ENCODE measurements at places on chromosomes 12 and 14.

DNA sequence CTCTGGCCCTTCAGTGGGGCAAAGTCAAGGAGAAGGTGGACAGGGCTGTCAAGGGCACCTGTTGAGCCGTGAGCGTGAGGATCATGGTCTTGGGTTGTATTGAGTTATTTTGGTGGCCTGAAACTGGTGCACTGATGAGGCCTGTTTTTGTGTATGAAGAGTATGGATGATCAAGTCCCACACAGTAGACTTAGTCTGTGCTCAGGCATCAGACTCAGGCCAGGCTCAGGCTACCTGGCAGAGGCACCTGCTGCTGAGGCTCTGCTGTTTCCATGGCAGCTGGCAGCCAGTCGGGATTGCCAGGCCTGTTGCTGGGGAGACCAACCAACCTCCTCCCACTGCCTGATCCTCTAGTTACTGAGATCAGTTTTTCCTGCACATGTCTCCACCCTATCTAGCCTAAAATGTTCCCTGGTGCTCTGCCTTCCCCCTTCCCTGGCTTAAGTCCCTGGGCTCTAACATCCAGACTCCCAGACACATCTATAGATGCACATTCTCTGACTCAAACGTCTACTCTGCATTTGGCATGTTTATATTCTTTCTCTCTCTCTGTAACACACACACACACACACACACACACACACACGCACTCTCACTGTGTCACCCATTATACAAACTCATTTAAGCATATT is 5.1 kb downstream of the JPH4 start:
- peaks cover 46% of the 10 kb centered on the region for H3K4me1 ChIP-seq
- no peaks in the 10 kb centered on the region for H3K36me3 ChIP-seq
- peaks cover 13% of the 10 kb centered on the region for H3K27me3 ChIP-seq
- DNase-seq = no peak
- no peak overlapping the region for H3K27ac ChIP-seq

DNA sequence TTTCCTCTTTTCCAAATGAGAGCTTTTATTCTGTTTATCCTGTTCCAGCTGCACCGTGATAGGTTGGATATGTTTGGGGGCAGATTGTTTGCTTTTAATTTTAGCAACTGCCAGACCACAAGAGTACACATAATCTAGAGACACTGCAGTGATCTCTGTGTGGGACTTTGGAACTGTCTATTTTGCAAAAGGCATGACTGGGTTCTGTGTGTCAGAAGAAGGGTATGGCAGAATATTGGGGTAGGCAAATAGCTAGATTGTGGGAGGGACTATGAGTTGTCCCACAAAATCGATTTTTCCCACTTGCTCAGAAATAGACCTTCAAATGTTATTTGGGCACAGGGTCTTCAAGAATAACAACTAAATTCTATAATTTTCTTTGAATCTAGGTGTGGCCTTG is 275.9 kb upstream of the KITLG start:
- peaks cover 18% of the 10 kb centered on the region for H3K4me1 ChIP-seq
- H3K27me3 ChIP-seq = no peaks in the 10 kb centered on the region
- DNase-seq = no peak
- H3K4me3 ChIP-seq = no peak overlapping the region

- no peaks in the 10 kb centered on the region for H3K36me3 ChIP-seq
- H3K4me1 ChIP-seq = no peaks in the 10 kb centered on the region
- H3K27me3 ChIP-seq = peaks cover 42% of the 10 kb centered on the region
- no peak overlapping the region for H3K4me3 ChIP-seq
- DNase-seq = no peak
Observed at GRCh38 chr12:113137861-113138783, 2.6 kb upstream of the RASAL1 start.

- DNase-seq = no peak
- no peaks in the 10 kb centered on the region for H3K4me1 ChIP-seq
- no peaks in the 10 kb centered on the region for H3K36me3 ChIP-seq
Observed at GRCh38 chr12:112782943-112783342, 8.6 kb upstream of the RPH3A start.

GRCh38 chr12:1766110-1766509 is 54.3 kb upstream of the LRTM2 start:
- no peak overlapping the region for H3K27ac ChIP-seq
- no peaks in the 10 kb centered on the region for H3K36me3 ChIP-seq
- DNase-seq = no peak
- H3K4me3 ChIP-seq = no peak overlapping the region

DNA sequence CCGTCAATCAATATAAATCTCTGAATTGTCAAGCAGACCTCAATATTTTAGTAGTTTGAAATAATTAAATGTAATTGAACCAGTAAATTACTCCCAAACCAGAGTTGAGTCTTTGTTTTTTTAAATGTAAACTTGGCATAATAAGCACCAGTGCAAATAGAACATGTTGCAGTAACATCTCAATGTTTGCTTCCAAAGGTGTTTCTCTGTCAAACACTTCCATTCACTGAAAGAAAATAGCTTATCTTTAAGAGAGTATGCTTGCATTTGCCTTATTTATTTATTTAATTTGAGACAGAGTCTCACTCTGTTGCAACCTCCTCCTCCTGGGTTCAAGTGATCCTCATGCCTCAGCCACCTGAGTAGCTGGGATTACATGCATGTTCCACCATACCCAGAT is 39.9 kb upstream of the EGLN3 start:
- no peak overlapping the region for H3K4me3 ChIP-seq
- H3K27me3 ChIP-seq = no peaks in the 10 kb centered on the region
- no peaks in the 10 kb centered on the region for H3K36me3 ChIP-seq
- H3K27ac ChIP-seq = no peak overlapping the region

DNA sequence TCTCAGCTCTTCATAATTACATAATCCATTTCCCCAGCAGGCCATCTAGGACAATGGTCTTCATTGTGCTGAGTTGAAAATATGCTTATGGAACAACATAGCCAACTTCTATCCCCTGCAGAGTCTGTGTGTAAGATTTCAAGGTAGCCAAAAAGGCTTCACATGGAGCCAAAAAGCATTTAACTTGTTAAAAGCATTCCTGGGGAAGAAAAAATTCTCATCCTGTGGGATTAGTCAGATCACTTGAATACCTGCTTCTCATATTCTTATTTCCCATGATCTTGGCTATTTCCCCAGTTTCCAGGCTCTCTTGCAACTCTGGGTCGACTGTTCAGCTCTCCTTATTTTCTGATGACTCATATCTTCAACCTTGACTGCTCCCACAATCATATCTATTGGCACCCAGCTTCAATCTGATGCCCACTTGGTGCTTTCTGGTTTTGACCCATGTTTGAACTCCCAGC is 178.9 kb downstream of the KLHL28 start:
- no peak for DNase-seq
- no peak overlapping the region for H3K27ac ChIP-seq
- no peaks in the 10 kb centered on the region for H3K27me3 ChIP-seq
- no peaks in the 10 kb centered on the region for H3K36me3 ChIP-seq
- H3K4me3 ChIP-seq = no peak overlapping the region
- H3K4me1 ChIP-seq = no peaks in the 10 kb centered on the region

DNA sequence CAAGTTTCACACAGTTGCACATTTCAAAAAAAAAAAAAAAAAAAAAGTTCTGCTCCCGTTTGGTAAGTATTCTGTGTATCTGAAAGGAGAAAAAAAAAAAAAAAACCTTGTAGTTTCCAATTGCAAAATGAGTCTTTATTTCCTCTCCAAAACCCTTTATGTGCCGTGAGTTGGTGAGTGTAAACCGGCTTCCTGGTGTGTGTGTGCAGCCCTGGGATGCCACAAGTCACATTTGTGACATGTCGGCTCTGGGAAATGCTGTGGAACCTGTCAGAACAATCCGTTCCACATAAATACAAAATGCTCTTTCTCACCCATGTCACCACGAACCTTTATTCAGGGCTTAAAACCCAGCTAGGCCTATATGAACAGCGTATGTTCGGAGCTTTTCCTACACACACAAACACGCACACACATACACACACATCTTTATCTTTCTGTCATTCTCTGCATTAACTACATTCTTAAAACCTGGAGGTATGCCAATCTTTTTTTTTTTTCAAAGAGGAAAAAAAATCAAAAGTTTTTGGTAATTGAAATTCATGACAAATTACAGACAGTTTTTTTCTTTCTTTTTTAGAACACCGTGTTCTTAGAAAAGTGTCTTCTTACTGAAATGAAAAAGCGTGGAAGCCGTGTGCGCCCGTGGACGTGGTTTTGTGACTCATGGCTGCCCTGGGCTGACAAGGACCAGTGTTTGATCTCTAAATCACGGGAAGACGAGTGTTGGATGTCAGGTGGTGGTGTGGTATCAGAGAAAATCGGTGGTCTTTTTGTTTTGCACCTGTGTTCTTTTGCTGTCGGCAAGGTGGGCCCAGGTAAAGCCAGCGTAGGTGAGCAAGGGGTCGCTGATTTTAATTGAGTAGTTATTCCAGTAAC is 612.0 kb downstream of the VRK1 start:
- peaks cover 17% of the 10 kb centered on the region for H3K27me3 ChIP-seq
- no peak overlapping the region for H3K4me3 ChIP-seq
- H3K27ac ChIP-seq = no peak overlapping the region
- no peaks in the 10 kb centered on the region for H3K4me1 ChIP-seq
- H3K36me3 ChIP-seq = no peaks in the 10 kb centered on the region

- no peak overlapping the region for H3K4me3 ChIP-seq
- no peaks in the 10 kb centered on the region for H3K36me3 ChIP-seq
- H3K27ac ChIP-seq = no peak overlapping the region
- H3K4me1 ChIP-seq = no peaks in the 10 kb centered on the region
- no peaks in the 10 kb centered on the region for H3K27me3 ChIP-seq
Observed at GRCh38 chr14:87967496-87967895, 25.5 kb downstream of the GALC start.

- no peak for DNase-seq
- no peaks in the 10 kb centered on the region for H3K27me3 ChIP-seq
Observed at GRCh38 chr14:22131749-22132476, 457.1 kb downstream of the DAD1 start.

DNA sequence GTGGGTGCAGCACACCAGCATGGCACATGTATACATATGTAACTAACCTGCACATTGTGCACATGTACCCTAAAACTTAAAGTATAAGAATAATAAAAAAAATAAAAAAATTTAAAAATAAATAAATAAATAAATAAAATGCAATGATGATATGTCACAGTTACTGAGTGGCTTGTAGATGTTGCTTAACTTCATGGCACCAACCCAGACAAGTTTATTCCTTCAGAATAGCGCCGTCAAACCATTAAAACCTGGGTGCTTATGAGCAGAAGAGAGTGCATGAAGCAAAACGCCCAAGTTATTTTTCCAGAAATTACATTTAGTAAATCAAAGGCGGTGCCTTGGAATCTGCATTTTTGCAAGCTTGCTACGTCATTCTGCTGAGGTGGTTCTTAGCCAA is 417.9 kb downstream of the AEBP2 start:
- no peaks in the 10 kb centered on the region for H3K27me3 ChIP-seq
- DNase-seq = no peak
- H3K4me3 ChIP-seq = no peak overlapping the region
- no peaks in the 10 kb centered on the region for H3K36me3 ChIP-seq
- no peak overlapping the region for H3K27ac ChIP-seq

DNA sequence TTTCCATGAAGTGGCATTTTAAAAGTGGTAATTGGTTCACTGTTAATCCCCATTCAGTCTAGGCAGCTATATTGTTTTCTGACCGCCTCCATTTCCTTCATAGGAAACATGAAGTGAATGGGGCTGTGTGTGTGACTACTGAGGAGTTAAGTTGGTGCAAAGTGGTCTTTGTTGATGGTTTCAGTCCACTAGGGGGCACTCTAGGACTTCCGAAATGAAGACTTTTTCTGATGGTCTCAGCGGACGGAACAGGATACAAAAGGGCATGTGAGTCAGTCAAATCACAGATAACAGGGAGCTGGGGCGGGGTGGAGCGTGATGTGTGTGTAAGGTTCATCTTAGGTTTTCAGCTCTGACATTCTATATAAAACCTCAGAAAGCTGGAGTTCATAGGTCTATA is 240.1 kb upstream of the OR4E1 start:
- no peak overlapping the region for H3K4me3 ChIP-seq
- peaks cover 4% of the 10 kb centered on the region for H3K4me1 ChIP-seq
- H3K27ac ChIP-seq = no peak overlapping the region
- no peaks in the 10 kb centered on the region for H3K36me3 ChIP-seq
- no peak for DNase-seq

GRCh38 chr12:106541201-106541600 is 41.6 kb upstream of the RFX4 start:
- H3K36me3 ChIP-seq = no peaks in the 10 kb centered on the region
- no peak overlapping the region for H3K27ac ChIP-seq
- no peaks in the 10 kb centered on the region for H3K27me3 ChIP-seq
- H3K4me3 ChIP-seq = no peak overlapping the region
- DNase-seq = no peak
- H3K4me1 ChIP-seq = no peaks in the 10 kb centered on the region

GRCh38 chr12:12436831-12437345 is 80.0 kb downstream of the BORCS5 start:
- H3K27me3 ChIP-seq = no peaks in the 10 kb centered on the region
- H3K36me3 ChIP-seq = no peaks in the 10 kb centered on the region
- H3K4me3 ChIP-seq = no peak overlapping the region

DNA sequence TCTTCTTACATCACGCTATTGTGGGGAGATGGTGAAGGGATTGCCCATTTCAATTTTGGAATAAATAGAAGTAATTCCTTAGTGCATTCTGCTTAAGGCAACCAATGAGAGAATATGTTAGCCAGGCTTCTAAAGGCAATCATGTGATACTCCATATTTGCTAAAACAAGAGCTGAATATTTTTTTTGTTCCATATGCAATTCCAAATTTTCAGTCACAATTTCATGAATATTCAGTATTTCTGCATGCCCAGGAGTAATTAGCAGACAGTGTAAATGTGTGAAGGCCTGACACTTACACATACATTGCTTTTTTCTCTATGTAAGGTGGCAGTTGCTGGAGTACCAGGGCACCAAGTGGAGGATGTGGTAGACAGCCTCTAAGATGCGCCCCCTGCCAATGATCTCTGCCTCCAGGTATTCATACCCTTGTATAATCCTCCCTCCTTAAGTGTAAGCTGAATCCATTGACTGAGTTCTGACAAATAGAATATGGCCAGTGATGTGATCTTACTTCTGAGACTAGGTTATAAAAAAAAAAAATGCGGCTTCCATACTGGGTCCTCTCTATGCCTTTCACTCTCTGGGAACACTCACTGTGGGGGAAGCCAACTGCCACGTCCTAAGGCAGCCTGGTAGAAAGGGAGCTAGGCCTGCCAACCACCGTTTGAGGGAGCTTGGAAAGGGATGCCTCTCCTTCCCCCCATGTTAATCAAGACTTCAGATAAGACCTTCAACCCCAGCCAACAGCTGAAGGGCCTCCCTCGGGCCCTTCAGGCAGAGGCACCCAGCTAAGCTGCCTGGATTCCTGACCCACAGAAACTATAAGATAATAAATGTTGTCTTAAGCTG is 62.7 kb upstream of the PTGR2 start:
- no peaks in the 10 kb centered on the region for H3K36me3 ChIP-seq
- no peaks in the 10 kb centered on the region for H3K27me3 ChIP-seq

DNA sequence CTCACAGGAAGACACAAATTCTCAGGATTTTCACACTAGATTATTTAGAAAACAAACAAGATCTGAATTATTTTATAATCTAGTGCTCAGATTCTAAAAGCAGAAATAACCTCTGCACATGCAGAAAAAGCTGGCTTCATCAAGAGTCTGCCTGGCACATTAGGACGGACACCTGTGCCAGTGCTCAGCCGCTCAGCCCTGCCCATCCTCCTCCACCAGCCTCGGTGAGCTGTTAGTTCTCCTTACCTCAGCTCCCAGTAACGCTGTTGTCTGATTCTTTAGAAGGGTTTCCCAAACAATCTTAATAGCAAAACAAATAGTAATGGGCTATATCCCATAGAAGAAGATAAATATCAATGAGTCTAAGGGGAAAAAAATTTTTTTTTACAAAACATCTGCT is 27.7 kb downstream of the DUSP16 start:
- no peak for DNase-seq
- no peak overlapping the region for H3K27ac ChIP-seq
- H3K4me1 ChIP-seq = no peaks in the 10 kb centered on the region
- no peaks in the 10 kb centered on the region for H3K36me3 ChIP-seq

Measured in esophagus squamous epithelium (tissue), 5 donors.